Mucosa of descending colon (tissue), 3 donors: ENCODE measurements at places on chromosomes 5 and 9.

DNA sequence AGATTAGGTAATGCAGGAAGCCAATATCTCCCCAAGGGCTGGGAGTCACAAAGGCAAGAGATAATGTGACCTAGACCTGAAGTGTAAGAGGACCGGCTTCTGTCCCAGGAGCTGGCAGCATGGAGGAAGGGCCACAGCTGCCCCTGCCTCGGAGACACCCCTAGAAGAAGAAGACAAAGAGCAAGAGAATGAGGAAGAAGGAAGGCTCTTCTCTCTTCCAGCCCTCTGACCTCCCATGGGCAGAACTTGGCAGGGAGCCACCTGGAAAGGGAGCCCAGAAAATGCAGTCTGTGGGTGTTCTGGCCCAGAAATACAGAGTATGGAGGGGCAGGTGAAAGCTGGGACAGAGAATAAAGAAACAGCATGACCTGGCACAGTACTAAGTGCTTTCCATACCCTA is 151.0 kb downstream of the C5orf15 start:
- DNase-seq: no peak

GRCh38 chr9:134326724-134327601 is 708 bp downstream of the RXRA start:
- peak; percentile 67 for DNase-seq

GRCh38 chr5:121489972-121490371 is 361.7 kb upstream of the FTMT start:
- DNase-seq: no peak

DNA sequence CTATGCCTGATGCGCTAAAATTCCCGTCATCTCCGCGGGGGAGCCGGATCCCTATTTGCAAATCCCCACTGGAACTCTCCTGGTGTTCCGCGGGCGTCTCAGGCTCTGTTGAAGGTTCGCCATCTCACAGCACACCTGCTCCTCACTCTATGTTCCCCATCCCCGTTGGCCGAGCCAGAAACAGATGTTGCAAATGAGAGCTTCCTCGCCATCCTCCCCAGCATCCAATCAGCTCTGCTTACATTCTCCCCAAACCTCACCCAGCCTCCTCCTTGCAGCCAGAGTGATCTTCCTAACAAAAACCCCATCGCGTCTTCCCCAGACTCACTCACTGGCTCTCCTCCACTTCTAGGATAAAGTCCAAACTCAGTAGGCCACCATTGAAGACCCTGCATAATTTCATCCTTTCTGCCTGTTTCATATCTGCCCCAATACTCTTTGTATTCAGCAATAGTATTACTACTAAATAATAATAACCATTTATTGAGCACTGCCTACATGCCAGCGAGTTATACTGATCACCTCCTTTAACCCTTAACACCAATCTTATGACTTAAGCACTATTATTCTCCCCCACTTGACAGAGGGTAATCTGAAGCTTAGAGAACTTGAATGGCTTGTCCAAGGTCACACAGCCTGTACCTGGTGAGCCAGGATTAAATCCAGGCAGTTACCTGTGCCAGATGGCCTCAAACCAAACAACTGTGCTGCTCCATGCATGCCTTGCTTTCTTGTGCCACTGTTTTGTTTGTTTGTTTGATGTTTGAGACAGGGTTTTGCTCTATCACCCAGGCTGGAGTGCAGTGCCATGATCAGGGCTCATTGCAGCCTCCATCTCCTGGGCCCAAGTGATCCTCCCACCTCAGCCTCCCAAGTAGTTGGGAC is 14.0 kb downstream of the AQP7 start:
- no peak for DNase-seq

- no peak for DNase-seq
Measured at GRCh38 chr5:17436350-17436749, 61.7 kb upstream of the TAF11L2 start.

DNA sequence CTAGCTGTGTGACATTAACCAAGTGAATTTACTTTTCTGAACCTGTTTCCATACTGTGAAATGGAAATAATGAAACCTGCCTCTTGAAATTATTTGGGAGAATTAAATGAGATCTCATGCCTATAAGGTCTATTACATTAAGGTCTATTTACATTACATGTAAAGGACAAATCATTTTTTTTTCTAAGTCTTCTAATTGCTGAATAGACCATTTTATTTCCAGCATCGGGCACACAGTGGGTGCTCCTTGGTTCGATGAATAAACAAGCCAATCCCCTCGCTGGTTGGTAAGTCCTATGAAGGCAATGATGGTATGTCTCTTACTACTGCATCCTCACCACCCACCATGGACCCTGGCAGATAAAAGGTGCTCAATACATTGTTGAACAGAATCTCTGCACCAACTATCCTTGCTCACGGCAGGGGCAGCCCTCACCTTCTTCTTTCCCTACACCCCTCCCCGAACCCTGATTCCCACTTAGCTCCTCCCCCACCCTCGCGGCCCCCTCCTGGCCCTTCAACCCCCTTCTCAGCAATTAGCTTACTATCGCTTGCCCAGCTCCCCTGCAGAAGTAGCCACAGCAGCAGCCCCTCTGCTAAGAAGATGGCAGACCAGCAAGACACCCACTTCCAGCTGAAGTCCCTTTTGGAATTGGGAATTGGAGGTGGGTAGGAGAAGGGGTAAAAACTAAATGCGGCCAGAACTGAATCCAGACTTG is 3.0 kb downstream of the PCDH1 start:
- peak; percentile 5 for DNase-seq

GRCh38 chr9:75130621-75131230 is 42.4 kb downstream of the OSTF1 start:
- DNase-seq: no peak

DNA sequence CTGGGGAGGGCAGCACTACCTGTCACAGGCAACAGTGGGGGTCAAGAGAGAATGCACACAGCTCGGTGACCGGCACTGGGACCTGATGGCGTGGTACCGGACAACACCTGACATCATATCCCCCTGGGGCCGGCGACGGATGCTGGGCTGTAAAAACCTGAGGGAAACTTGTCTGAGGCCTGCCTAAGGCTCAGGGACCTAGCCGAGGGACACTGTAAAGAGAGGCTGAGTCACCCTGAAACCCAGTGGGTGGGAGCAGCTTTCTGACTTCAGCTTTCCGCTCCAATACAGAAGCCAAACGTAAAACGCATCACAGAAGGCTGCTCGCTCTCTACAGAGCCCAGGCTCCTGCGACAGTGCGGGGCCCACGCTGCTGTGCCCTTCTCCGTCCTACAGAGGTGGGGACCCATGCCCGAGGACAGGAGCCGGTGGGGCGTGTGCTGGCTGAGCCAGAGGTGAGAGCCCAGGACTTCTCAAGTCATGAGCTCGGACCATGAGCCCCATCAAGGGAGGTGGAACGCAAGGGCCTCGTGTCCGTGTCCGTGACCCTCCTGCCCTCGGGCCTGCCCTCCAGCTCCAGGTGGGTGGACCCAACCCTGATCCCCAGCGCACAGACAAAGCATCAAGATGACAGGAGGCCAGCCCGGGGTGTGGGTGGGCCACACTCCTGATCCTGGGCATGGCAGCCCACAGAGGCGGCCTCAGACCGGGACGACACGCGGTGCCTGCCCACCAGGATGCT is 5.3 kb downstream of the RALGDS start:
- DNase-seq: no peak
